ENCODE measurements at places on chromosomes 3 and 15.

- DNase-seq = no peak
These were observed 603.4 kb upstream of the GBE1 start for GRCh38 chr3:82364827-82365226.

GRCh38 chr3:52488746-52489145 is 6.4 kb upstream of the STAB1 start:
- DNase-seq = no peak

GRCh38 chr3:172700256-172700655 is 10.6 kb downstream of the NCEH1 start:
- no peak for DNase-seq

- no peak for DNase-seq
These were observed 44.2 kb downstream of the IQGAP1 start for GRCh38 chr15:90432253-90432652.

DNA sequence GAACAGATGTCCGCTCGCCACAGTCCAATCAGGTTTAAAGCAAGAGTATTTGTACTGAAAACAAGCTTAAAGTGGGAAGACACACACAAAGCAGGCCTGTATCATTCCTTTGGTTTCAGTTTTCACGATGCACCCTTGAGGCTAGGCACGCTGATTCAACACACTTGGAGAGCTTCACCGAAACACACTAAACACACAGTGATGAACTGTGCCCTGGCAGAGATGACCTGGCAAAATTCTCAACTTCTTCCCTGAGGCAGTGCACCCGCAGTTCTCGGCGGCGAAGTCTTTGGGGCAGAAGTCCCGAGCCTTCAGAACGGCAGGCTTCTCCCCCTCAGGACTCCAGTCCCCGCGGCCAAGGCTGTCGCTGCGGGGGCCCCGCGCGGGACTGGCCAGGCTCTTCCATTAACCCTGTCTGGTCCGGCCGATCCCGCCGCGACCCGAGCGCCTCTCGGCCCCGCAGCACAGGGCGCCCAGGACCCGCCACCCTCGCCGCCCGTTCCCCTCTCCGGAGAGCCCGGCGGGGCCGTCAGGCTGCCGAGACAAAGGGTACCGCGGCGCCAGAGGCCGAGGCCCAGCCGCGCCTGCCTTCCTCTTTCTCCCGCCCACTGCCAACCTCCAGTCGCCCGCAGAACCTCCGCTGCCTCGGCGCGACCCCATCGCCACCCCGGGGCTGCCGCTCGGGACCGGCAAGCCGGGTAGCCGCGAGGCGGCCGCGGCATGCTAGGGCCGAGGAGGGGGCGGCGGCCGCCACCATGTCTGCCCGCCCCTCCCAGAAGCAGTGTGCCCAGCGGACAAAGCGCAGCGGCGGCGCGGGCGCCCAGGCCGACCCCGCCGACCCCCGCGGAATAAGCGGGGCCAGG is 792 bp downstream of the GABPB1 start:
- DNase-seq = peak; percentile 19

DNA sequence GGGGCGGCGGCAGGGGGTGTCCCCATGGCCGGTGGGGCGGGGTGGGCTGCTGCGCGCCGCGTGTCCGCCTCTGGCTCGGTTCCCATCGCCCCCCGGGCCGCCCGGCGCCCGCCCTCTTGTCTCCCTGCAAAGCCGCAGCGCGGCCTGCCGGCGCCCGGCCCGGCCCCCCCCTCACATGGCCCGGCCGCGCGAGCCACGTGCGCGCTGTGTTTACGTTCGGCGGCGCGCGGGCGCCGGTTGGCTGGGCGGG is 502 bp downstream of the NR1D2 start:
- DNase-seq = no peak

GRCh38 chr15:81469154-81469553 is 95.1 kb upstream of the TMC3 start:
- DNase-seq = no peak

- DNase-seq = no peak
These were observed 208.5 kb downstream of the LPP start for GRCh38 chr3:188362405-188362831.

GRCh38 chr15:92166751-92167405 is 226.8 kb upstream of the ST8SIA2 start:
- DNase-seq = no peak

GRCh38 chr15:35244227-35244626 is 159.1 kb upstream of the NANOGP8 start:
- no peak for DNase-seq

- DNase-seq = no peak
These were observed 213.9 kb upstream of the PFN2 start for GRCh38 chr3:150184426-150185071.

- DNase-seq = no peak
These were observed 19.1 kb upstream of the FSIP1 start for GRCh38 chr15:39801641-39802309.

Data from activated CD4-positive, alpha-beta T cell treated with anti-CD3 and anti-CD28 coated beads for 24 hours (primary cell).